ENCODE measurements at places on chromosomes 13 and 19.

DNA sequence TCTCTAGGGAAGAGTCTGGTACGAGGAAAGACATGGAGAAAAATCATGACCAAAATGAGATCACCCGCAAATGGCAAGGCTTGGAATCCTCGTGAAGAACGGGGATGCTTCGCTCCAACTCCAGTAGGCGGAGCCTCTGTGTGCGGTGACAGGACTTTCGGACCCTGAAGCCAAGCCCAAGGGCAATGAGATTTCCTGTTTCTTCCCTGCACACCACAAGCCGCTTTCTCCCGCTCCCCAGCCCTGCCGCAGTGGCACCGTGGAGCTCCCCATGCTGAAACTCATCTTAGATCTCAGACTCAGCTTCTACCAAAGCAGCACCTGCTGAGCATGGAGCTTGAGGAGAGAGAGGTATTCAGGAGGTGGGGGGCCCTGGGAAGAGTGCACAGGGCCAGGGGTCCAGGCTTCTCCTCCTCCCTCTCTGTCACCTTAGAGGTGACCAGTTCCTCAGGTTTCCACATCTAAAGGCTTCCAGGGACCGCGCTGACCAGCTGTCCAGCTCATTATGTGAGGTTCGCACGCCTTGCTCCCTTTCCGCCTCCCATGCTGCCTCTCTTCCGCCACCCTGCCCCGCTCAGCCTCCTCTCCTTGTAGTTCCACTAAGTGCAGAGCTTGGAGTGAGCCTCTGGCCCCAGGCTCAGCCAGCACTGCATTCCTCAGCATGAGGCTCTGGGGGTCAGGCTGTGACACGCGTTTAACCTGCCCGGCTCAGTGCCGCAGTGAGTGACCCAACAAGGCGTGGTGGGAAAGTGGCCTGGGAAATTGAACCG lies 153.8 kb upstream of the SOX1 start:
- DNase-seq = no peak

DNA sequence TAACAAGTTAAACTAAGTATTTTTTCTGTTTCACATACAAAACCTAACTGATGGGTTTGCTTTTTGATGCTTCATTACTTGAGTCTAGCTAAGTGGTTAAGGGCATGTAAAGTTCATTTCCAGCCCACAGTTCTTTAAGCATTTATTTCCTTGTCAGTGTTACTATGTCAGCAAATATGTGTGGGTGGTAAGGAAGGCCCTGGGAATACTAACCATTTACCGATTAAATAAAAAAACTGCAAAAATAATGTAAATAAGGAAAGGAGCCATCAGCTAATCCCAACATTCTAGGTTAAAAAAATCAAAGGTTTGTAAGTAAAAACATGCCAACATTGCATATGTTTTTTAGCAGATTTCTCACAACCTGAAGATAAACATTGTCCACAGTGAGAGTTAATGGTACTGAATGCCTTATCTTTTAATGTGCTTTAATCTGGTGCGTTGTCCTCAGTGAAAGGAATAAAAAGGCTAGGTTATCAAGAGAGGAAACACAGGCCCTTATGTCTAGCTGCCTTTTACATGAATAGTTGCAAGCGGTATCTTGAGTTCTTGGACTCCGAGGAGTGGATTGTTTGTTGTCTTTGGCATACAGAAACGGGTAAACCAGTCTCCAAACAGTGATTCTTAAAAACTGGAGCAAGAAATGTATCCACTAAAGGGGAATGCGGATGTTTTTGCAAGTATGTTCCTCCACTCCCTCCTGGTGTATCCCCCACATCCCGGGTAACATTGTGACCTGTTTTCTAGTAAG lies 949.6 kb upstream of the SLC10A2 start:
- DNase-seq = no peak

GRCh38 chr13:70424428-70424827 lies 316.2 kb upstream of the KLHL1 start:
- no peak for DNase-seq

GRCh38 chr13:32443111-32443510 lies 15.2 kb upstream of the N4BP2L1 start:
- DNase-seq = no peak

DNA sequence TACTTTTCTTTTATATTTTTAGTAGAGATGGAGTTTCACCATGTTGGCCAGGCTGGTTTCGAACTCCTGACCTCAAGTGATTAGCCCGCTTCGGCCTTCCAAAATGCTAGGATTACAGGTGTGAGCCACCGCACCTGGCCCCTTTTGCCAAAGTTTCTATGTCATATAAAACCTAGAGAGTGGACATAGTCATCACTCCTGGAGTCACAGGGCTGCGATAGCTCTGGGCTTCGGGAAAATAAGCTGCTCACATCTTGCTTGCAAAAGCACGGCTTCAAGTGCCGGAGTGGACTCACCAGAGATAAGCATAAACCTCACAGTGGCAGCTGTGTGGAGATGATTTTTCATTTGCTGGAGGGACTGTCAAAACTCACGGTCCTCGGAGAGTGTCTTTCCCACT lies 171.2 kb downstream of the TEX29 start:
- DNase-seq = no peak

- no peak for DNase-seq
These were observed 76.8 kb downstream of the TUBGCP3 start for GRCh38 chr13:112510987-112511685.

GRCh38 chr13:50745542-50746115 lies 97.9 kb downstream of the DLEU7 start:
- DNase-seq = no peak
